Activated CD8-positive, alpha-beta T cell treated with anti-CD3 and anti-CD28 coated beads, Interleukin-2, amount 10 ng/mL, durations not matched to agents 7 days and 5 days (primary cell): ENCODE measurements at places on chromosomes 11 and 22.

GRCh38 chr22:36387709-36387958, 133 bp downstream of the MYH9 start:
- DNase-seq = no peak

DNA sequence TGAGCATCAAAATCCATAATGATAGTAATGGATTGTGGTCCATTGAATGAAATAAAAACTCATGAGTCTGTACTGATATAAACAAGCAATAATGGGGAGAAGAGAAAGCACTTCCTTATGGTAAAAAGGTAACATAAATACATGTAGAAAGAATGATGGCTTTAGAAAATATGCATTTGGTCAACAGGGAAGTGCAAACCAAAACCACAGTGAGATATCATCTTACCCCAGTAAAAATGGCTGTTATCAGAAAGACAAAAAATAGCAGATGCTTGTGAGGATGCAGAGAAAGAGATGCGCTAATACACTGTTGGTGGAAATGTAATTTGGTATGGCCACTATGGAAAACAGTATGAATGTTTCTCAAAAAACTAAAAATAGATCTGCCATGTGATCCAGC, 6.9 kb upstream of the MMP20 start:
- DNase-seq = no peak

DNA sequence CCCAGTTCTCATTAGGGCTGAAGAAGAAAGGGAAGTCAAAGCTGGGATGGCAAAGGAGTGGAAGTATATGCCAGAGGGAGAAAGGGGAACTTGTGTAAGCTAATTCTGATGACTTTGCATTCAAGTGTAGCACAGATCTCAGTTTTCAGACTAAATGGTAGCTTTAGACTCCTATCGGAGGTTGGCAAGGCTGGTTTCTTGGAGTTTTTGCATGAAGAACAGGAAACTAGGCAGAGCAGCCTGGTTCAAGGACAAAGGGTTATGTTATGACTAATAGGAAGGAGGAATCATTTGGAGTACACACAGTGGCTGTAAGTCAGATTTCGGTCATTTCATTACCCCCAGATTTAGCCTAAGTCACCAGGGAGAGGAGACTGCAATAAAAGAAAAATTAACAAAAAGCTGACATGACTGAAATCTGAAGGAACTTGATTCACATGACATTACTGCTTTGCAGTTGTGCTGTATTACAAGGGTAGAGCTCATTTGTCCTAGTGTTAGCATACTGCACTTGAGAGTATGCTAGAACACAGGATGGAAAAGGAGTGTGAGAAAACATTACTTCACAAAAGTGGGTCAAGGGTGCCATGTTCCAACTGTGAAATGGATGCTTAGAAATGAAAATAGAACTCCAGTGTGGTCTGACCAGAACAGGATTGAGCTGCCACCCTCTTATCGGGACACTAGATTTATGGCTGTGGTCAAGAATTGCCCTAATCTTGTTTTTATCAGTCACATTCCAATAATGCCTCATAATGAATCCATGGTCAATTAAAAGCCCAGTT, 23.6 kb downstream of the ADM start:
- no peak for DNase-seq

GRCh38 chr11:104198576-104198975, 34.6 kb upstream of the PDGFD start:
- no peak for DNase-seq

- no peak for DNase-seq
Measured at GRCh38 chr11:103541186-103541795, 432.1 kb downstream of the DYNC2H1 start.
